ENCODE measurements at places on chromosomes 11 and 22.
A peak's percentile ranks its signal among the peaks of the same experiment; 100 is the strongest.

DNA sequence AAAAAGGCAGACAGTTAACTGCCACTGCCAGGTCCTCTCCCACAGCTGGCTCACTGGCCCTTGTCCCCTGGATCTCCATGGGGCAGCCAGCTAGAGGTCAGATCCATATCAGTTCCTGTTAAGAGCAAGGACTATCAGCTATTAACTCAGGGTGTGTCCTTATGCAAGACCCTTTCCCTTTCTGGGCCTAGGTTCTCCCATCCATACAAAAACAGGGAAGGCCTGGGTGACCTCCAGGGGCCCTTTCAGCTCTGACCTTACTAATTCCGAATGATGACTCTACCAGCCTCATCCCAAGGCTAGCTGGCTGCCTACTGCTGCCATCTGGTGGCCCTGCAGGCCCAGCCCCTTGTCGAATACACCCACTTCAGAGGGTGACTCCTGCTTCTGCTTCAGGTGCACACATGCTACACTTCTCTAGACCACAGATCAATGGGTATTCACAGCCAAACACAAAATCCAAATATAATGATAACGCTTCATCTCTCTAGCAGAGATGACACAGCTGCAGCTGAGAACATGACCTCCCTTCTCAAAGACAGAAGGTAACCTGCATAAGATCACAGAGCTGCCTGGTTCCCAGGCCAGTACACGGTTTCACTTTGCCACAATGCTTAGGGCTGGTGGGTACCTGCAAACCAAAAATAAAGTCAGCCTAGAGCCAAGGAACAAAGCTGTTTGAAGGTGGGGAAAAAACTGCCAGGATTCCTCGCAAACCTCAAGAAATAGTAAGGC lies 34.1 kb downstream of the SERGEF start:
- DNase-seq, result peak; percentile 57

- DNase-seq, result no peak
These were observed 45.3 kb downstream of the MICAL2 start for GRCh38 chr11:12155696-12156095.

DNA sequence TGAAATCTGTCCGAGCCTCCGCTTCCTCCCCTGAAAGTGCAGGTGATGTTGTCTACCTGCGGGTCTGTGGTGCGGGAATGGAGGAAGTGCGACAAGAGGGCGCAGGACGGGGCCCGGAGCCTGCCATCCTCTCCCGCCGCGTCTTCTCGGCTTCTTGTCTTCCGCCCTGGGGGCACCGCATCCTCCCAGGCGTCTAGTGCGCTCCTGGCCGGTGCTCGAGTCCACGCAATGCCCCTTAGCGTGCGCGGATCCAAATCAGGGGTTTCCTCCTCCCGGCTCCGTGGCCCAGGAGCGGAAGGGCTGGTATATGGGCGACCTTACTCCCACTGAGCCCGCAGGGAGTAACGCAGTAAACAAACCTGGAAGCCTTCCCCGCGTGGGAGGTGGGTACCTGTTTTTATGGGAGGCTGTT lies 405 bp downstream of the SFI1 start:
- DNase-seq, result peak; percentile 45

DNA sequence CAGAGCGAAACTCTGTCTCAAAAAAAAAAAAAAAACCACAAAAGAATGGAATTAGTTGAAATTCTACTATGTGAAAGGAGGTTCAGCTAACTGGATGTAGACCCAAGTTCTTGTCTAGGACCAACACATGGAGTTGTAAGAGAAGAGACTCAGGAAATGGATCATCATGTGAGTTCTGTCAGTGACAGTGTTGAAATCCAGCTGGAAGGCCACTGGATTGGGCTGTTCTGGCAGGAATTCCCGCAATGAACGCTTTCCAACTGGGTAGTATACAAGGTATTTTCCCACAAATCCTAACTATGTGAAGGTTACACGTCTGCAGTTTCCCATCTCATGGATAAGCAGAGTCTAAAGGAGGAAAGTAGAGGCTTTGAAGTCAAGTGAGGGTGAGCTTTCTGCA lies 151.2 kb downstream of the MAML2 start:
- no peak for DNase-seq

GRCh38 chr11:67248653-67249052 lies 17.6 kb upstream of the GRK2 start:
- DNase-seq, result peak; percentile 70

DNA sequence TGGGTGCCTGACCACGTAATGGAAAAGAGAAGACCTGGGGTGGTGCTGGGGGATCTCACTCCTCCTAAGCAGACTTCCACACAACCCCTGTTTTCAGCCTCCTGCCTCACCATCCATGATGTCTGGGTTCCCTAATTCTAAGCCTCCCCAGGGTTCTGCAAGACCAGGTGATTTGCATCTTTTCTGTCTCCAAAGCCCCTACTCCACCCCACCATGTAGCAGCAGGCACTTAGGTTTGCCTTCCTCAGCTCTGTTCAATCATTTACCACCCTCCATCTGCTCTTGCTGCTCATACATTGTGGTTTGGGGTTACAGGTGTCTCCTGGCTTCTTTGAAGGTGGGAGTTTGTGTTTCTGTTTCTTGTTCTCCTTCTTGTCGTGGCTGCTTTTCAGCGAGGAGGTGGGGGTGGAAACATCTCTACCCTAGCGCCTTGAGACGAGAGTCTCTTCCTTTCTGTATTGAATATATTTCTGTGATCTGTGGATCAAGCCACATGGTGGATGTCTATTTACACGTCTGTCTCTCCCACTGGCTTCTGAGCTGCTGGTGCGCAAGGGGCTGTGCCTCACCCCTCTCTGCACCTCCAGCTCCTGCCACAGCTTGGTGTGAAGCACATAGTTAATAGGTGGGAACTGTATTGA lies 6.6 kb upstream of the SSTR3 start:
- no peak for DNase-seq

DNA sequence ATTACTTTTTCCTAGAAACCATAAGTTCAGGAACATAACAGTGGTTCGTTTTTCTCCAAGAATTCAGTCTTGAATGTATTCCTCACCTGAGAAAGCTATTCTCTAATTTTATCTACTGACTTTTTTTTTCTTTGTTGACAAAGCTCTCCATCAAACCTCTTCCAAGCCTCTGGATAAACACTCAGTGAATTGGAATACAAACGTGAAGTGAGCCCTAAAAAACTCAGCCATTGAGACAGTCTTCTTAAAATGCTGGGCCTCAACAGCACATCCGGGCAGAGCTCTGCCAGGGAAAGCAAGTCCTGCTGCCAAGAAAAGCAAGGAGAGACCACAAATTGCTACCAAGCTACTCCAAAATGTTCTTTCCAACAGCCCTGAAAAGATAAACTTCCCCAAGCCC lies 7.7 kb upstream of the SLC1A2 start:
- DNase-seq, result no peak

DNA sequence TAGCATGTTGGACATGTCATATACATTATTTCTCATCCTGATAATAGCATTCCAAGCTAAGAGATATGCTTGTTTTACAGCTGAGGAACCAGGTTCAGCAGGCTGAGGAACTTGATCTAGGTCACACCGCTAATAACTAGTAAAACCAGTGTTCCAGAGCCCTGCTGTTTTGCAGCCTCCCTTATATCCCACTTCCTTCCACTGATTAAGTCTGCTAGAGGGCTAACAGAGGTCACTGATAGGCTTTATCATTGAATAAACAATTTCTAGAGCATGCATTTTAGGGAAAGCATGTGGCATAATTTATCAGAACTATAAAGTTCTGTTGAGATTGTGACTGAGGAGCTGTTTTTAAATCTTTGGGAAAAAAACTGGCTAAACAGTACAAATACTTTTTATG lies 54.0 kb downstream of the UVRAG start:
- DNase-seq, result no peak

DNA sequence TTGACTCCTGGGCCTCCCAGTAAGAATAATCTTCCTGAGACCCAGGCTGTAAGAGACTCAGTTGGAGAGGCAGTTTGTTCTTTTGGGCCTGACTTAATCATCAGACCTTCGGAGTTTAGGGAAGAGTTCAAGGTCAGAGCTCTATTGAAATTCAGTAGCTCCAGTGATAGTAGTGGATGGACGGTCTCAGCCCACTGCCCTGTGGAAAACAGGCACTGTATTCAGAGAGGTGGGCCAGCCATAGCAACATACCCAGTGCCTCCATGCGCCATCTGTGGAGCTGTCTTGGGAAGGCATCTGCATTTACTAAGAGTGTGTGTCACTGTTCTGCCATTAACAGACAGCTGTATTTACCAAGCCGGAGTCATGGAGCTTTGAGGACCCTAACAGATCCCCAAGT lies 2.9 kb downstream of the SMARCB1 start:
- DNase-seq, result no peak

GRCh38 chr22:24494528-24495364 lies at the start of gene UPB1:
TSS of gene UPB1 (plus strand) at chr22:24495332. CDS start at chr22:24495404, 72 bp downstream.
- DNase-seq, result peak; percentile 37

- peak; percentile 44 for DNase-seq
These were observed 86.2 kb downstream of the GALNT18 start for GRCh38 chr11:11535611-11536010.

- DNase-seq, result no peak
These were observed 33.0 kb downstream of the CECR2 start for GRCh38 chr22:17402293-17402692.

DNA sequence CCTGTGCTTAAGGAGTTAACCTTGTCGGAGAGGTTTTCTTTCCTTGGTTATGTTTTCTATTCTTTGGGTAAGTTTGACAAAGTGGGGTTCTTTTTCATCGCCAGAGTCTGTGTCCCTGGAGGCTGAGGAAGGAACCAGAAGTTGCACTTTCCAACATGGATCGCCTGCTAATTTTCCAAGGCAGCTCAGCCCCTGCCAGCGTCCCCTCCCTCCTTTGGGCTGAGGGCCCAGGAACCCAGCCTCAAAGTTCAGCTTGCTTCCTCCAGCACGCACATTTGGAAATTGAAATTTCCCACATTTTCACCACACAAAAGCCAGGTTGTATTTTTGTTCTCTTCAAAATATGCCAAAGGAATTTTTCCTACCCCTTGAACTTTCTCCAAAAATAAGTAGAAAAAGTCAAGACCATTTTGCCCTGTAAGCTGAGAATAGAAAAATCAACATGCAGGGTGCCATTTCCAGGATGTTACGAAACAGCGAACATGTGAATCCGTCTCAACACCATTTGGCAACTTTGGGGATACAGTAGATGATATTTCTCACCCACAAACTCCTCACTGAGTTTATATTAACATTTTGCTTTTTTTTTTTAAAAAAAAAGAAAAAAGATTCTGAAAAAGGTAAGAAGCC lies 343.5 kb downstream of the TENM4 start:
- peak; percentile 34 for DNase-seq

DNA sequence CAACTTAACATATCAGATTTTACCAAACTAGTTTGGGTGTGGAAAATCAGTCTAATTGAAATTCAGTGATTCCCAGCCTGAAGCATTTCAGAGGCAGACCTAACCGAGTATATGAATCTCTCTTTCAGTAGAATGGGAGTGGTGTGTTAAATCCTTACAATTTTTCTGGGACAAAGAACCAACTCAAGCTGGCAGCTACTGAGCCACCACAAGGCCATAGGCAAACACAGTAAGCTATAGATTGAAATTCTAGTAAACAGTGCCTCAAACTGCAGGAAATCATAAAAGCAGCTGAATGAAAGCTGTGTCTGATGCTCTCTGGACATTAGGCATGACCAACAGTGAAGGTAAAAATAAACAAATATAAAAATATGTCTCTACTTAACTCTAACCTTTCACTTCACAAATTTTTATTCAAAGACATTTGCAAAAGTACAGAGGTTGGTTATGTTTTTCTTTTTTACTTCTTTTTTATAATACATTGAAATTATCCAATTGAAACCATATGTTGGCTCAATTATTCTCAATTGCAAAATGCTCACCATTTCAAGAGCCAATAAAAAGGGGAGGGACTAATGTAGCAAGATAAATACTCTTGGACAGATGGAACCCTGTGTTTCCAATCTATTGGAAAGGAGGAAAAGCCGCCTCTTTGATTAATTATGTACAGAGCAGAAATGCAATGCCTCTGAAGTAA lies 35.8 kb upstream of the FIBIN start:
- DNase-seq, result no peak

GRCh38 chr11:81135570-81135969 lies 1598.1 kb downstream of the FAM181B start:
- DNase-seq, result no peak

DNA sequence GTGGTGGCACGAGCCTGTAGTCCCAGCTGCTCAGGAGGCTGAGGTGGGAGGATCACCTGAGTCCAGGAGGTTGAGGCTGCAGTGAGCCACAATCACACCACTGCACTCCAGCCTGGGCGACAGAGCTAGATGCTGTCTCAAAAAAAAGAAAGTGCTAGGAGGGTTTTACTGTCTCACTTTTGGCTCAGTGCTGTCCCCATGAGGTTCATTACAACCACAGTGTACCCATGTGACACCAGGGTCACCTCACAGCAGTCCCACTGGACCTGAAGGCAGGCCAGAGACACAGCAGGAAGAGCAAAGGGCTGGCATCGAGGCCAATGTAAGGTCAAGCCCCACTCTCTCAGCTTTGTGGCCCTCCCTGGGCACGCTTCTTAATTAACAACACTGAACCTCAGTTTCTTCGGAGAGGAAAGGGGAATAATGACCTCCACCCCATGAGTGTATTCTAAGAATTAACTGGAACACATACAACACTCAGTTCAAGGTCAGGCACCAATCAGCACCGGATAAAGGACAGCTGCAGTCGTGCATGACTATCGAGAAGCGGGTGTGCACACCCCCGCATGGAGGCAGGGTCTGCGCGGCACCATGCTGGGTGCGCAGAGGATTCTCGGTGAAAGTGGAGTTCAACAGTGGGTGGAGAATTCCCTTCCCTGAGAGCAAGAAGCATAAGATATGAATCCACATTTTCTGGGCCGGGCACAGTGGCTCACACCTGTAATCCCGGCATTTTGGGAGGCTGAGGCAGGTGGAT lies 30.9 kb upstream of the BAIAP2L2 start:
- DNase-seq, result no peak

DNA sequence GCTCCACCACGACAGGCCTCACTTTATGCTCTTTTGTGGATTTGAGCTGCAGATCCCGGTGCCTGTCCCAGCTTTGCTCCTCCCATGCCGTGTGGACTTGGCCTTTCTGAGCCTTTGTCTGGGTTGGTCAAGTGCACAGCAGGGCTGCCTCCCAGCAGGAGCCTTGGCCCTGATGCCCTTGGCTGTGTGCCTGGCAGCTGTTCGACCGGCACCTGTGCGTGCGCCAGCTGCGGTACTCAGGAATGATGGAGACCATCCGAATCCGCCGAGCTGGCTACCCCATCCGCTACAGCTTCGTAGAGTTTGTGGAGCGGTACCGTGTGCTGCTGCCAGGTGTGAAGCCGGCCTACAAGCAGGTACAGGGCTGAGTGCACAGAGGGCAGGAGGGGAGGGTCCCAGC lies 46.5 kb downstream of the MYO7A start:
- DNase-seq, result peak; percentile 30

DNA sequence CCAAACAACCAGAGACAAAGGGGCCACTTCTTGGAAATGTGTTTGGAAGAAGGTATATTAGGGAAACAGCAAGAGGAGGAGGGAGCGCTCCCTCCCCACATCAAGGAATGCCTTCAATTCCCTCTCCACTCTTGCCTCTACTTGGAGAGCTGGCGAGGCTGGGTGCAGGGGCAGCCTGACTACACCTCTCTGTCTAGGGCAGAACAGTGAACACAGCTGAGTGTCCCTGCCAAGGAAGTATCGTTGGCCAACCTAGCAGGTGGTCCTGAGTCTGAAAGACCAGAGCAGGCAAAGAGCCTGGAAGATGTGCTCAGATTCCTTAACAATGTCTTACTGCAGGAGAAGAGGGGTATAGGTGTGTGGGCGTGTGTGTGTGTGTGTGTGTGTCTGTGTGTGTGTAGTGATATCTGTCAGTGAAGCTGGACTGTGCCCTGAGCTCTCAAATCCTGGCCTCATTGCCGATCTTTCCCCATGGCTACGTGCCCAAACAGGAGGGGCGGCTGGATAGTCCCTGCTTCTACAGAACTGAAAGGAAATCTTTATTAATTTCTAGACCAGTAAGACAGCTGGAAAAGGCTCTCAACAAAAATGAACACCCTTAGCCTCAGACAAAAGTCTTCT lies 46.8 kb downstream of the PAMR1 start:
- DNase-seq, result peak; percentile 35

Data from left ventricle myocardium superior (tissue), 1 donor.